Left ventricle myocardium inferior (tissue), 1 donor: ENCODE measurements at places on chromosomes 5 and 9. TPM values are rescaled to one million over a fixed set of nuclear protein-coding genes. Genes with fewer than 3 reads are reported as not detected.

CYSRT1 gene
- 0.27 TPM for total RNA-seq

ARL10 gene
- total RNA-seq, result 6.0 TPM

WDR38 gene
- not detected for total RNA-seq

- no peak for DNase-seq
Observed at GRCh38 chr5:17813214-17813613, 179.0 kb downstream of the TAF11L14 start.

DNA sequence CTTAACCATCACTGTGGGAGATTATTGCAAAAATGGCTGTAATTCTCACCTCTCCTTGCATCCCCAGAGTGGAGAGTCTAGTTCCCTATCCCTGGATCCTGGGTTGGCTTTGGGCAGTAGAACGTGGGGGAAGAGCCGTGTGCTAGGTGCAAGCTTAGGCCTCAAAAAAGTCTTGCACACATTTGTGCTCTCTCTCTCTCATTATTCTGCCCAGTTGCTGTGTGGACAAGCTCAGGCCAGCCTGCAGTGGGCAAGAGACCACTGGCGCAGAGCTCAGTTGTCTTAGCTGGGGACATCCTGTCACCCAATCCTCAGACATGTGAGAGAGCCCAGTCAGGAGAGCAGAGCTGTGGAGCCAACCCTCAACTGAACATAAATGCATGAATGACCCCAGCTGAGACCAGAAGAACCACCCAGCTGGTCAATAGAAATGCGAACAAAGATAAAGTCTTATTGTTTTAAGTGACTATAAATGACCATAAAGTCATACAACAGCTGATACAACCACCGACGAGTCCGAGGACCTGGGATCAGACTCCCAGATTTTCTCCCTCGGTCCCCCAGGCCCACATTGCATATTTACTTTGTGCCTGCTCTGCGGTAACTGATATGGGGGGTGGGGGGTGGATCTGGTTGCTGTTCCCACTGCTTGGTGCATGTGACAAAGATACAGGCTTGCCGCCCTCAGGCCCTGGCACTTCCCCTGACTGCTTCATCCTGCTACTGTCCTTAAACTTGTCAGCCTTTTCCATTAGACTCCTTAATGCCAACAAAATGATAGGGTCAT is 166.4 kb upstream of the MVB12B start:
- no peak for DNase-seq

GRCh38 chr5:175855041-175855720 is 16.2 kb upstream of the CPLX2 start:
- no peak for DNase-seq

GRCh38 chr5:181281984-181282316 is 21.0 kb upstream of the TRIM52 start:
- DNase-seq, result no peak

DNA sequence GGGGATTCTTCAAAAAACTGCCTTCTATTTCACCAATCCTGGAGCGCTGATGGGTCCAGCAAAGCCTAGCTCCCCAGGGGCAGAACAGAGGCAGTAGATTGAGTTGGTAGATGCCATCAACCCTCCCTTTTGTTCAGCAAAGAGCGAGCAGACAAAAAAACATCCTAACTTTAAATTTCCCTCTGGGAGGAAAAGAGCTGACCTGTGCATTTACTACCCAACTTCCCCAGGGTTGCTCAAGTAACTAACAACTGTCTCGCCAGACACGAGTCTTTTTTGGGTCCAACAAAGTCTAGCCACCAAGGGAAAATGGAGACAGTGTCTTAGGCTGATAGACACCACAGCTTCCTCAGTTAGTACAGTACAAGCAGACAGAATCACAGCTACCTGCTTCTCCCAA is 476.3 kb upstream of the GRIA1 start:
- DNase-seq, result no peak

- DNase-seq, result no peak
Observed at GRCh38 chr5:102867992-102868662, 113.0 kb downstream of the PAM start.

DNA sequence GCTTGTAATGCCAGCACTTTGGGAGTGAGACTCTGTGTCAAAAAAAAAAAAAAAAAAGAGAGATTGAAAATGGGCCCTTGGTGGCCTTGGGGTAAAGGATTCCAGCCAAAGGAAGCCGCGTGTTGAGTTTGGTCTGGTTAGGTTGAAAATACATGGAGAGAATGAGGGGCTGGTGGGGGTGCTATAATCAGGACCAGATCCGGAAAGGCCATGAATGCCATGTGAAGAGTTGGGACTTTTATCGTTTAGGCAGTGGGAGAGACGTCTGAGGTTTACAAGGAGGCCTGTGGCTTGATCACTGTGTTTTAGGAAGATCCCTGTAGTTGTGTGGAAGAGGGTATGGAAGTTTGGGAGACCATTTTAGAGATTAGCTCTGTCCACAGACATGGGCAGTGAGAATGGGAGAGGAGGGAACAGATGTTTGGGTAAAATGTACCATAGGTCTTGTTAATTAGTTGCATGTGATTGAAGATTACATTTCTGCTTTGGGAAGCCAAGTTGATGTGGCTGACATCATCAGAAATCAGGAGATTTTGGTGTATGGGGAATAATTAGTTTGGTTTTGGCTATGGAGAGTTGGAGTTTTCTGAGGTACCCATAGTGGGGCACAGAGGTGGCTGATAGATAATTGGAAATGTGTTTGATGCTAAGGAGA is 3.5 kb downstream of the MSANTD3 start:
- DNase-seq, result no peak
